MCF 10A (cell line): ENCODE measurements at places on chromosomes 7 and 10.

DNA sequence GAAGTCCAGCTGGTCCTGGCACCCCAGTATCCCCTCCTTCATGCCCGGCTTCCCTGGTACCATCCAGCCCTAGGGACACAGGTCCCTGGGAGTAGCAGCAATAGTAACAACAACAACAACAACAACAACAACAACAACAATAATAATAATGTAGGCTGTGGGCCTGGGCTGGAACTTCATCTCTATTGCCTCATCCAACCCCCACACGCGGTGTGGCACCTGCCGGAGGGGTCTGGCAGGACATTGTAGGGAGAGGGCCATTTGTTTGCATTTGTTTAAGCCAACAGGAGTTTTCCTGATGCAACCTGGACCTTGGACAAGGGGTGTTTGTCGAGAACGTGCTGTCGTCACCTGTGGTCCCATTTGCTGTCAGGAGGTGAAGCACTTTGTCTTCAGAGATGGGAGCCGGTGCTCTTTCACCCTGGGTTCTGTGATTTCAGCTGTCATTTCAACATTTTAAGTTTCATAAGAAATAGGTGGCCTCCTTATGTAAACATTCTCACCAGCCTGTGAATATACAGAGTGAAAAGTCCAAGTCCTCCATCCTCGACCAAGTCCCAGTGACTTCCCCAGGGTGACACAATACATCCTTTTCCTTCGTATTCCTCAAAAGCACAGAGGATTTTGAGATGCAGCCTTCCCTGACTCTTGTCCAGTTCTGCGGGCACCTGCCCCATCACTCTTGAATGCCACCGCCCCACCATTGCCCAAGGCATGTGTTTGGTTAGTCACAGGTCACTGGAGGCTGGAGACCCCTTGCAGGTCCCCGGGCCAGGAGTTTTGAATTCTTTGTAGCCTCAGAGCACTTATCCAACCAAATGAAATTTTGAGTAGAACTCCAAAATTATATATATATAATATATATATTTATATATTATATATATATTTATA lies 9.2 kb downstream of the LHPP start:
- DNase-seq, result no peak

DNA sequence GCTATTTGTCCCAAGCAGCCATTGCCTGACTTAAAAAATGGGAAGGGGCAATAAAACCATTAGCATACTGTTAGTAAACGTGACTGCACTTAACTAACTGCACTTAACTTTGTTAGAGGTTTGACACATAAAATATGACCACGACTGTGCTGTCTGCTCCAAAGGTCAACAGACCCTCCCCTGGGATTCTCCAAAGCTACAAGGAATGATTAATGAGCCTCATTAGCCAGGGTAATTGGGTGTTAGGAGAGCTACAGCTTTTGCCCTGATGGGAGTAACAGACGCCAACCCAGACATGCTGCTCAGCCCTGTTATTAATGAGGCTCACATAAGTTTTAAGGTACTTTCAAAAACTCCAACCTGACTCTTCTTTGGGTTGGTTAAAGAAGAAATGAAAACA lies 129.4 kb upstream of the PLPP4 start:
- no peak for DNase-seq

DNA sequence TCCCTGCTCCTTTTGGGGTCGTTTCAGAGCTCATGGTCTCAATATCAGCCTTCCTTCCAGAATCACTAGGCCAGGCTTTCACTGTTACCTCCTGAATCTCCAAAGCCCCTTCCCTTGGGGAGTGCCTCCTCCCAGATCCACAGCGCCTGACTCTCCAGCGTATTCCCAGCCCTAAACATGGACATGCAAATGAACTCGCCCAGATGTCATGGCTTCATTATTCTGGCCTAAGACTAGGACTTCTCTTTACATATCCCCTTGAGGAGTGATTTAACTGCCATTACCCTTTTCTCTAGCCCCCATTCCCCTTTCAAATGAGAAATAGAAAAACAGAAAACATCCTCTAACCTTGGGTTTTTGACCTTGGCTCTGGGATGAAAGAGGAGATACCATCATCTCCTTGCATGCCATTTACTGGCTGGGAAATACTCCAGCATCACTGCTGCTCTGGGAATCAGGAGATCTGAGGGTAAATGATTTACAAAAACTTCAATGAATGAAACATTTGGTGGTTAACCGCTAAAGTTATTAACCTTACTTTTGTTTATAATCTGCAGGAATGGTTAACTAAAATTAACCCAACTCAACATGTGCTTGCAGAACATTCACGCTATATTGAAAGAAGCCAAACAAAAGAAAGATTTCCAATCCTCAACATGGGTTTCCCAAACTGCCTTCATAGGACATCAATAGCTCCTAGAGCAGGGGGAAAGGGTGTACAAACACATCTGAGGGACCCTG lies 37.0 kb downstream of the FAM171A1 start:
- DNase-seq, result no peak

DNA sequence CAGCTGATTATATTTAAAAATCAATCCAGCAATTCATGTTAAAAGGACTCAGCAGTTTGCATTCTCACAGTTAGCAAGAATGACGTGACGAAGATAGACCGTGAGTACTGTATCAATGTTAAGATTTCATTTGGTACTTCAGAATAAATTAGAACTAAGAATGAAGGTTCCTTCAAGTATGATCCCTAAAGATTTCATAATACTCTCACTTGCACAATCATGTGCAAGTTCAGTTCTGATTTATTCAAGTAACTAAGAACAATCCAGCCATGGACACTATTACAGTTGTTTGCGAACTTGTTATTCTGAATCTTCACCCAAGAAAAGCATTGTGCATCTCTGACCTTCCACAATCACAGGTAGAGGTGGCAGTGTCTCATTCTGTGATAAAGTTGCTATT lies 7.7 kb downstream of the RHEB start:
- DNase-seq, result peak; percentile 34

- no peak for DNase-seq
These were observed 70.1 kb downstream of the ST7 start for GRCh38 chr7:117023325-117023854.

- peak; percentile 63 for DNase-seq
These were observed 109.9 kb downstream of the ITGB8 start for GRCh38 chr7:20440472-20441105.

GRCh38 chr7:39602351-39602750 lies 21.0 kb upstream of the RALA start:
- DNase-seq, result no peak

DNA sequence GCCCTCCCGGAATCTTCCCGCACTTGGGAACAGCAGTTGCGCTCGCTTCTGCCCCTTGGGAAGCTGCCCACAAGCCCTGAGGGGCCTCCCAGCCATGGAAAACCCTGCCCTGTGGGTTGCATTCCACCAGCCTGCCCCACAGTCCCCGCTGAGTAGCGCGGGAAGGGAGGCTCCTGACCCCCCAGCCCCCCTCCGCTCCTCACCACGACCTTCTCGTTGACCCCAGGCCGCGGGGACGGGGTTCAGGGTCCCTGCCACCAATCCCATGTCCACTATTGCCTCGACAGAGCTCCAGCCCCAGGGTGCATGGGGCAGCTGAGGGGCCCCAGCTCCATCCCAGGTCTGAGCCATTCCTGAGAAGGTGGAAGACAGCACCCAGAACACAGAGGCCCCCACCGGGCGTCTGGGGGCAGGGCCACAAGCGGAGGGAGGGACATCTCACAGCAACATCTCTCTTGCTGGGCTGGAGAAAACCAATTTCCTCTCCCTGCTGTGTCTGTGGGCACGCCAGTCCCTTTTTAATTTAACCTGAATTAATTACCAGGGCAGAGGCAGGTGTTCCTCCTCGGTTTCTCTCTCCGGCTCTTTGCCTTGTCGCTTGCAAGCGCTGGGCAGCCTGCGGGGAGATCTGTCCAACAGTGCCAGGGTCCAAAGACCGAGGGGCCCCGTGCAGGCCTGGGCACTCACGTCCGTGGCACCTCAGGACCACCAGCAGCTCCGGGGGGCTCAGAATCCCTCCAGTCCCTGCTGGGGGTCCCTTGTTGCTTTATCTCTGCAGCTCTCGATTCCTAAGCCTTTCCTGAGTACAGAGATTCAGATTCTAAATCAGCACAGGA lies 57.9 kb downstream of the FOXL3 start:
- DNase-seq, result no peak

DNA sequence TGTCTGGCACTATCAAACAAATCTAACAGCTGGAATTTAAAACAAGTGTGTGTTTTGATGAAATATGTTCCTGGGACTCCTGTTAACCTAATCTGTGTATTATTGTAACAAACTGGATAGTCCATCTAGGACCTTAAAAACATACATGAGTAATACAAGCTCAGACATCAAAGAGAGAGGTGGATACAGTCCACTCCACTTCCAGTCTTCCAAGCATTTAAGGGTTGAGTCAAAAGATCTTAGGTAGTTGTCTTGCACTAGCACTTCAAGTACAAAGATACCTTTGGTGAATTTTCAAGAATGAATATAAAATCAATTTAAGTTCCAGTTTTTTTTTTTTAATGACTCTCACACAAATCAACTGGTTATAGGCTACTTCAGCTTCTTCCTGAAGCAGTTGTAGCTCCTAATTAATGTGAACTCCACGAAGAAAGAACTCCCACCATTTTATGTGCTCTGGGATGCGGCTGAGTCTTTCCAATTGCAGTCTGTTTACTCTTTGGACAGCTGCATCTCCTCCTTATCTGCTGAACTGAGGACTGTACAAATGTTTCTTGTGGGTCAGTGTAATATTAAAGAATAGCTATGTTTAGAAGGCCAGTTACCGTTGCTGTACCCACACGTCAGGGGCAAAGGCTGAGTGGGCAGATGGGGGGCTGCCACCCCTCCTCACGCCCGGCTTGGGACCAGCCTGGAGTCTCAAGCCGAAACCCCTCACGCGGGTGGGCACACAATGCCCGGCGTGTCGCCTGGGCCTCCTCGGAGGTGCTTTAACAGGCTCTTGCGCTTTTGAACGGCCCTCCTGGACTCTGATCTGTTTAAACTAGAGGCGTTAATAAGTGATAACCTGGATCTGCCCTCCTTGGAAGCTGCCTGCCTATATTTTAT lies 2.9 kb upstream of the IGF2BP3 start:
- DNase-seq, result no peak

DNA sequence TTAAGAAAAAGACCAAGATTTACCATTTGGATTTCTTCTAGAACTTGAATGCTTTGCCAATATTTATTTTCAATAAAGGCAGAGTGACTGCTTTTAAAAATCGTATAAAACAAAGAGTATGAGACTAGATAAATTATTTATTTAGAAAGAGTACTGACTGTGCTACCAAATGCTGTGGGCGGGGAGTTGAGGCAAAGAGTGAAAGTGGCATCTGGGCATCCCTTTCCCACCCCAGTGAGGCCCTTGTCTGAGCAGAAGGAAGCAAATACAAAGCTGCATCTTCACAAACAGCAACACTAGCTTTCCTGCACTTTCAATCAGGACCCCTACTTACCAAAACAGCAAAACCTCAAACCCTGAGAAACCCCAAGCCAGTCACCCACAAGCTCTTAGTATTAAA lies 34.9 kb downstream of the ITGB1 start:
- no peak for DNase-seq

DNA sequence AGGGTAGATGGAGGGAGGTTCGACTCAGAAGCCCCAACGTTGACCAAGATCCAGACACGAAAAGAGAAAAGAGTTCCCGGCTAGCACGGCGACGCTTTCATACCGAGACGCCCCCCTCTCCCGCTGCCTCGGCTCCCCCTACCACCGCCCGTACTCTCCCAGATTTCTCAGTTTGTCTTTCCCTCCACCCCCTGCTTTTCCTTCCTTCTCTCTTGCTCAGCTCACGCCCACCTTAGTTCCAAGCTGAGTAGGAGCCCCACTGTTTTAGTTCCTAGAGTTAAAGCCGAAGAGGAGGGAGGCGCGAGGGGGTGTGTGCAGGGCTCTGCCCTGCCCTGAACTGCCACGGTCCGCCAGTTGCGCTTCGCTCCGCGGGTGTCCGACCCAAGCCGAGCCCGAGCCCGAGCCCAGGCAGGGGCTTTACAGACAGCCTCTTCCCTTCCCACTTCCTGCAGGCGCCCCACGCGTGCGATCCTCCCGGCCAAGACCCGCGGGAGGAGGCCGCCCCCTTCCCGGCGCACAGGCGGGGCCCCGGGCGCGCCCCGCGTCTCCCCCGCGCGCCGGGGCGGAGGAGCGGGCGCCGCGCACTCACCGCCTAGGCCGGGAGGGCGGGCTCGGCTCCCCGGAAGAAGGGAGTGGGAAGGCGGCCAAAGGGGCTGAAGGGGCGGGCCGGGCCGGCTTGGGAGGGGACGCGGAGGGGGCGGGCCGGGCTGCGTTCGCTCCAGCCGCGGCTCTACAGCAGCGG lies at the start of gene EPHB6:
Gene EPHB6 (plus strand): TSS at position 705 of the 742 bp plus-strand sequence. CDS start 8,152 bp downstream, outside the sequence.
- DNase-seq, result peak; percentile 72

DNA sequence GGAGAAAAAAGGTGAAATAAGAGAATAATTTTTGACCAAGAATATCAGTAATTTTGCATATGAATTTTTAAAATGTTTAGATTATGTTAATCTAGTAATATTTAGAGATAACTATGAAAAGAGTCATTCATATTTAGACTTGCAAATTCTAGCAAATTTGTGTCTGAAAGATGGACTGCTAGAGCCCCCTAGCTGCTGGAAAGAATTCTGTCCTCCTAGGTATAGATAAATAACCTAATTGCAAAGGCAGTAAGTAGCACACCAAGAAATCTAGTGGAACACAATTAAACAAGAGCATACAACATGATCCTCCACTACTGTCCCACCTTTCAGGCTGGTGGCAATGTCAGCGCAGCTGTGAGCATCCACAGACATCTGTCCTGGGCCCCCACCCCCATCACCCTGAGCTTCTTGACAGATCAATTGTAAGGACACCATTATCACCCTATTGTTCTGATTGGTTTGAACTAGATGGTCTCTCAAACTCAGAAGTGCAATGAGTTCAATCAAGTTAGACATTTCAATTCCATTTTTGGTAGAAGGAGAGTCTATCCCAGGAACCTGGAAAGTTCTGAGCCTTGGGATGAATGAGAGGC lies 15.0 kb upstream of the GFRA1 start:
- DNase-seq, result peak; percentile 56

- DNase-seq, result peak; percentile 80
These were observed 19.0 kb upstream of the C10orf71 start for GRCh38 chr10:49280001-49280408.

DNA sequence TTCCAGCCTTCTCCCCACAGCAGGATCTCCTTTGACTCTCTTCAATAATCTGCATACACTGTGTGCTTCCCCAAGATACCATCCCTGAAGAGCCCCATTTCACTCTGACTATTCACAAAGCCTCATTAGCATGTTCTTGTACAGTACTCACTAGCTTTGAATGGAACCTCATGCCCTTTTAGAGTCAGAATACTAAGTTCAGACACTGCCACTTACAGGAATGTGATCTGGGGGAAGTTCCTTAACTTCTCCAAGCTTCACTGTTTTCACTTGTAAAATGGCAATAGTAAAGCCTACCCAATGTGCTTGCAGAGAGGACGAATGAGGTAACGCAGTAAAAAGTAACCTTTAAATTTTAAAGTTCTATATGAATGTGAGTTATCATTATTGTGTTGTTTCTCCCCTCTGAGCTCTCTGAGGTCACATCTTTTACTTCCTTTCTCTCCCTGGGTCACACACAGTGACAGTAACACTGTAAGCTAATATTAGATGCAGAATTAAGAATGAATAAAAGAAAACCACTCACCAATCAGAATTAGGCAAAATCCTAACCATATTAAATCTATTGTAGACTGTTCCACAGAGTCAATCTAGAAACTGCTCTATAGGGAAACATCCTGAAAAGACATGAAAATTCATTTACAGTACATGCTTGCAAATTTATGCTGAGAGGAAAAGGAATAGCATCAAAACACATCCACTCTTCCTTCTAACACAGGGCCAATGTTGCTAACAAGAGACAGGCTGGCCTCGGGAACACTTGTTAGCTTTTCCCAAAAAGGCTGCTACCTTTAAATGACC lies 64.2 kb upstream of the IL6 start:
- DNase-seq, result no peak

- no peak for DNase-seq
These were observed 77.8 kb upstream of the PDK4 start for GRCh38 chr7:95674101-95674500.
